Stimulated activated CD8-positive, alpha-beta memory T cell treated with anti-CD3 and anti-CD28 coated beads, Interleukin-2, amount 100 ng/mL, for 1 hour (primary cell): ENCODE measurements at places on chromosomes 13 and 19.

DNA sequence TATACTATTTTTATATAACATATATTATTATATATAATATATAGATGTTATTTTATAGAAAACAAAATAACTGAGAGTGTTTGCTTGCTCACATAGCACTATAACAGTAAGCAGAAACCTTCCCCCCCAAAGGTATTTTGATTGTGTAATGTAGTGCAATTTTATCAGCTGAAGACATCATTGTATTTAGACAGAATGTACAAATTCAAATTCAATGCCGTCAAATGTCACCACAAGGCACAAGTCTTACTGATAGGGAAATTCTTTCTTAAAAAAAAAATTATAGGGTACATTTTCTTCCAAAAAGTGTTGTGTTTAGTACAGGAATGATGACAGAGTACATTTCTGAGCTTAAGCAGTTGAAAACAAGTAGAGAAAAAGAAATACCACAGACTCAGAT is 1147.1 kb upstream of the SPRY2 start:
- no peak for DNase-seq

- no peak for DNase-seq
Observed at GRCh38 chr19:778910-779653, 18.2 kb upstream of the PTBP1 start.

GRCh38 chr19:35447606-35448469 is at the start of gene FFAR2:
Gene FFAR2 (plus strand): TSS chr19:35448257. CDS start chr19:35449715, 1,458 bp downstream.
- DNase-seq, result no peak

GRCh38 chr19:16773259-16773658 is 53.6 kb downstream of the NWD1 start:
- no peak for DNase-seq

DNA sequence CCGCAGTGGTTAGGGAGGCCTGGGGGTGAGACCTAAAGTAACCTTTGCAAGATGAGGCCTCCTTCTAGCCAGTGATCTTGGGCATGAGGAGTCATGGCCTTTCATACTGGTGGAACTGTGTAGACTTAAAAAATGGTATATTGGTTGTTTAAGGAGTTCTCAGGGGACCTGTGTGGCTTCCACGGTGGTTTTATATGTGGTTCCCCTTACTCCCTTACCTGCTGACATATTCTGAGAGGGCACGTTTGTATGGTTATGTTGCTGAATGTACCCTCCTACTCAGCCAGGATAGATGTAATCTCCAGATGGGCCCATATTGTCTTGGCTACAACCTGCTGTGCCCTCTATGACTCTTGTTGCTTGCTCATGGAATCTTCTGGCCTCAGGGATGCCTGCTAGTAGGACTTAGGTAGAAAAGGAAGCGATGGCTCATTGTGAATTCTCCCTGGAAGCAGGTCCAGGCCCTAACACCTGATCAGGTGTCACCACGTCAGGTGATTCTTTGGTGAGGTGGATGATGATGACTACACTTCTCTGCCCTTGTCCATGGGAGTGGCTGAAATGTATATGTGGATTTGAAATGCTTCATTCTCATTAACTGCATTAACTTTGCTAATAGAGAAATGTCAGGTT is 1.8 kb downstream of the ZNF460 start:
- DNase-seq, result no peak

DNA sequence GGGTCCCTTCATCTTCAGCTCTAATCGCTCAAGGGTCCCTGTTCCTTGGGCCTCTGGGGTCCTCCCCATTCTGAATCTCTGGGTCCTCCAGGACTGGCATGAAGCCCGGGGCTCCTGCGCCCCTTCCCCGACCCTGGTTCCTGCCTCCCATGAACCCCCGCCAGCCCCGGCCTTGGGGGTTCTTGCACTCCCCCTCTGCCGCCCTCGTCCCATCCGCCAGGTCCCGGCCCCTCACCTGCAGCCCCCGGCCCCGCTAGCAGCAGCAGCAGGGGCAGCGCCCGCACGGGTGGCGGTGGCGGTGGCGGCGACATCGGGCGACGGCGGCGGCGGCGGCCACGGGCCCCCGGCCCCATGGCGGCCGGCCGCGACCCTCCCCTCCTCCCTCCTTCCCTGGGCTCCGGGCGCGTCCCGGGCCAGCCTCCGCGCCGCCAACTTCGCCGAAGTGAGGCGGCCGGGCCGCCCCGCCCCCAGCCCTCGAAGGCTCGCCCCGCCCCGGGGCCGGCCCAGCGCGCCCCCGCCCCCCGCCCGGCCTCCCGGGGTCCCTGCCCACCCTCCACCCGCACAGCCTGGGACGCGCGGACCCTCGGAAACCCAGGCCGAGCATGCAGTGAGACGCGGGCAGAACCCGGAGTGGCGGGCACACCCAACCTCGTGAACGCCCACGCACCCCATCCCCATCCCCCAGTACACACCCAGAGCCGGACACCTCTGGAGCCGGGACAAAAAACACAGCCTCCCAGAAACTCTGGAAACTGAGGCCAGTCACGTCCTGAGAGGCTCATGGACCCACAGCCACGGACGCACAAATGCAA is at the start of gene NOTCH3:
TSS of gene NOTCH3 (minus strand) at position 443 of the 812 bp plus-strand sequence. CDS start at position 353, 90 bp downstream.
- DNase-seq, result no peak

DNA sequence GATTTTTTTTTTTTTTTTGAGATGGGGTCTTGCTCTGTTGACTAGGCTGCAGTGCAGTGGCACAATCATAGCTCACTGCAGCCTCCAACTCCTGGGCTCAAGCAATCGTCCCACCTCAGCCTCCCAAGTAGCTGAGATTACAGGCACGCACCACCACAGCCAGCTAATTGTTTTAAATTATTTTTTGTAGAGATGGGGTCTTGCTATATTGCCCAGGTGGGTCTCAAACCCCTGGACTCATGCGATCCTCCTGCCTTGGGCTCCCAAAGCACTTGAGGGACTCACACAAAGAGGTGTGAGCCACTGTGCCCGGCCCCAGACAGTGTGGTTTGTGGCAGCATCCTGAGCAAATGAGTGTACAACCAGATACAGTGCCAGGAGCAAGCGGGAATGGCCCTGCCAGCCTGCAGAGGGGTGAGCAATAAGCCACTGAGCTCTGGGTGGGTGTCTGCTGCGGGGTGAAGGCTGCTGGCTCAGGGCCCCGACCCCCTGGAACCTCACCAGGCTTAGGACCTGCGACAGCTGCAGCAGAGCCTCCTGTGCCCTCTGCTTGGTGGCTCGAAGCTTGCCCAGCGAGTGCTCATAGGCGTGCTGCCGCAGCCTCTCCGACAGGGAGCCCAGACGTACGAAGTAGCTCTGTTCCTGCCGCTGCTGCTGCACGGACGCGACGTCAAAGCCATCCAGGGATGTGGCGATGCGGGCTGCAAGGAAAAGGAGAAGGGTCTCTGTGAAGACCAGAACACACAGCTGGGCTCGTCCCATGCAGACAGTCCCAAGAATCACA is 15.9 kb upstream of the TICAM1 start:
- DNase-seq, result no peak

GRCh38 chr13:28623782-28624706 is 34.9 kb upstream of the POMP start:
- DNase-seq, result no peak

GRCh38 chr19:54141356-54141755 is 3.8 kb downstream of the CNOT3 start:
- DNase-seq, result no peak

GRCh38 chr13:42107421-42107820 is 59.0 kb downstream of the DGKH start:
- no peak for DNase-seq

DNA sequence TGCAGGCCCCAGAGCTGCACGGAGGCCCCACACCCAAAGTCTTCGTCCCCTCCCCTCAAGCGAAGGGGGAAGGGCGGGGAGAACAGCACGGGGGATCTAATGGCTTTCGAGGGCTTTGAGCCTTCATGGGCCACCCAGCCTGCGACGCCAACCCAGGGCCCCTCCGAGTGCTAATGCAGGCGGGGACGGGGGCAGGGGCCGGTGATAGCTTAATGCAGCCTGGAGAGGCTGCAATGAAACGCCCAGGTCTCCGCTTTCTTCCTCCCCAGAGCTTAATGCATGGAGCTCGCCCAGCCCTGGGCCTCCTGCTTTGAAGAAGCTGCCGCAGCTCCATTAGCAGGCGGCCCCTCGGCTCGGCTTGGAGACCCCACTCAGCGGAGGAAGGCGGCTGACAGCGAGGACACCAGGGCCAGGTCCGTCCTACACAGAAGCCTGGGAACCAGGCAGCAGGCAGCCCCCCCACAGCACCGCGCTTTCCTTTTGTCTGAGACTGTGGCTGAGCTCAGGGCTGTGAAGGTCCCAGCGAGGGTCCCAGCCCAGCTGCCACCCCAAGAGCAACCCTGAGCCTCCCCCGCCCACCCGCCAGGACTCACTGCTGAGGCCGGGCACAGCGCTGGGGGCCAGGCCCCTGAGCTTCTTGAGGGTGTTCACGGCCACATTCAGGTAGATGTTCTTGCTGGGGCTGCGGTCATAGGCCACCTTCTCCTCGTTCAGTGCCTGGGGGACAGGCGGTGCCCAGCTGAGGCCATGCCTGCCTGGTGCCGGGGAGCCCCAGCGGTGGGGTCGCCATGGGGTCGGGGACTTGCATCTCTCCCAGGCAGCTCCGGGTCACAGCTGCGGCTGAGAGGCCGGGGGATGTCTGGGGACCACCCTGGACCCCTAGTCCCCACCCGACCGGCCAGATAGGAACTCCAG is 7.5 kb upstream of the ATP8B3 start:
- DNase-seq, result no peak

DNA sequence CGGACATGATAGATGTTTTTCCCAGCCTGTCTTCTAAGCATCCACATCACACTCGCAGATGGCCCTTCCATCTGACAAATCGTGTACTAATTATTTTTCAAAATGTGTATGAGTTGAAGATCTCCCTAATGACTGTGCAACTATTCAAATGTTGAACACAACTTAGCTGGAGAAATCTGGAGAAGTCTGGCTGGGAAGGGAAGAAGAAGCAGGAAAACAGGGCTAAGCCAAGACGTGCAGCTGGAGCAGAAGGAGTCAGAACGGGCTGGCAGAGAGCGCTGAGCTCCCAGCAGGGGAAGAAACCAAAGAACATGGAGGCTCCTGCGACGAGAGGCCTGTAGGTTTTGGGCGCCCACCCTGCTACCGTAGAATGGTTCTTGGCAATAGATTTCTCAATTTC is 13.2 kb upstream of the LATS2 start:
- no peak for DNase-seq

DNA sequence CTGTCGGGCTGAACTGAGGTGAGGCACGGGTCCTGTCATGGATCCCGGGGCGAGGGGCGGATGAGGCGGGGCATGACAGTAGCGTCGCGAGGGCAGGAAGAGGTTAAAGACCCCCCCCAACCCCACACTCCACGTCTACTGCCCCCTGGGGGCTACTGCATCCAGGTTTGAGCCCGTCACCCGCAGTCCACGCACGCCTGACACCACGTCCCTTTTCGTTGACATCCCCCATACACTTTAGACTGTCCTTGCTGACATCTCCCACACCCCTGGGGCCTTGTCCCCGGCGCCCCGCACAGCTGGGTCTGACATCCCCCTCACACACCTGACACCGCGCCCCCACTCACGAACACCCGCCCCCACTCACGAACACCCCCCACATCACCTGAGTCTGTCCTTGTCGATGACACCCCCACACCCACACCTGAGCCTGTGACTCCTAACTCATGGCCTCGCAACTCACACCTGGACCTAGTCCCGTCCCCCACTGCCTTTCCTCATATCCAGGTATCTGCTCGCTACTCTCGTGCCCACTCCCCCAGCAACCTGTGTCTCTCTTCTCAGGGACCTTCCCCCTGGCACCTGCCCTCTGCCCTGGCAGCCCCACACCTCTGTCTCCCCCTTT is 416 bp downstream of the SLC25A42 start:
- no peak for DNase-seq

DNA sequence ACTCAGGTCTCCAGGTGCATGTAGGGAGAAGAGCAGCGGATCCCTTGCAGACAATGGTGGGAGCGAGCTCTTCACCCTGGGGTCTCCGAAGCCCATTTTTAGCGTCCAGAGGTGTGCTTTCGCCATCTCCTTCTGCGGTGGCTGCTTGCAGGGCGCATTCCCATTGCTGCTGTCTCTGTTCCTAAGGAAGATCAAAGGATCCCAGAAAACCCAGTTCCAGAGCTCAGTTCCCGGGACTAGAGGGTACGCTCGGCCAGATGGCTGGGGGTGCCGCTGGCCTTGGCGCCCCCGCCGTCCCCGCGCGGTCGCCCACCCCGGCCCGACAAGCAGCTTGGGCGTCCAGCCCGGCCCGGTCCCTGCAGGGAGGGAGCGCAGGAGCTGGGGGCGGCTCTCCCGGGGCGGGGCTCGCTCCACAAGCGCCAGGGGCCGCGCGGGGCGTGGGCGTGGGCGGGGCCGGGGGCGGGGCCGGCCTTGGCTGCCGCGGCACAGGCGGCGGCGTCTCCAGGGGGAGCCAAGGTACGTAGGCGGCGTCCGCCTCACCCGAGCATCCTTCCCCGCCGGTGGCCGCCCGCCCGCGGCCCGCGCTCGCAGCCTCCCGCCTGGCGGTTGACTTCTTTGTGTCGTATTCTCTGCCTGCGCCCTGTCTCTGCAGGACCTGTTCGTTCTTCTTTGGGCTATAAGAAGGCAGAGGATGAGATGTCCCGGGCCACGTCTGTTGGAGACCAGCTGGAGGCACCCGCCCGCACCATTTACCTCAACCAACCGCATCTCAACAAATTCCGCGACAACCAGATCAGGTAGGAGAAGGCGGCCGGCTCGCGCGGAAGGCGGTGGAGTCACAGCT is 96.8 kb downstream of the ATP8A2 start:
- no peak for DNase-seq

GRCh38 chr13:24272452-24273161 is 36.8 kb upstream of the C1QTNF9 start:
- DNase-seq, result no peak

- no peak for DNase-seq
Observed at GRCh38 chr19:35165200-35166058, 10.9 kb downstream of the FXYD5 start.

- no peak for DNase-seq
Observed at GRCh38 chr13:80462037-80462436, 121.1 kb upstream of the SPRY2 start.
